CD4-positive, alpha-beta T cell treated with Interleukin-1 beta for 1 hour (primary cell): ENCODE measurements at places on chromosomes 3 and 15.

- peak; percentile 63 for DNase-seq
Observed at GRCh38 chr3:137032465-137033120, 74.8 kb downstream of the IL20RB start.

DNA sequence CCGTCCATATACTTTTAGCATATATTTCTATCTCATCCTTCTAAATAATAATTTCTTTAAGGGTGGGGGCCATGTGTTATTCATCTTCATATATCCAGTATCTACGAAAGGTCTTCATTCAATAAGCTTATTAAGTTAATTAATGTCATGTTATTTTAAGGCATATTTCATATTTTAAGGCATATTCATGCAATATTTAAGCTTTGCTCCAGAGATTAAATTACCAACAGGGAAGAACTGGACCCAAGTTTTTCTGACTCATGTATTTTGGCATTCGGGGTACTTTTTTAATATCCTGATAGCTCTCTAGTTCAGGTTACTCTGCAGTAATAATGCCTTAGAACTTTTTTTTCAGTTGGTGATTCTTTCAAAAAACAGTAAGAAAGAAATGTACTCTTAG, 27.4 kb downstream of the PHC3 start:
- DNase-seq = no peak

- DNase-seq = no peak
Observed at GRCh38 chr3:46926039-46926438, 48.5 kb downstream of the PTH1R start.

DNA sequence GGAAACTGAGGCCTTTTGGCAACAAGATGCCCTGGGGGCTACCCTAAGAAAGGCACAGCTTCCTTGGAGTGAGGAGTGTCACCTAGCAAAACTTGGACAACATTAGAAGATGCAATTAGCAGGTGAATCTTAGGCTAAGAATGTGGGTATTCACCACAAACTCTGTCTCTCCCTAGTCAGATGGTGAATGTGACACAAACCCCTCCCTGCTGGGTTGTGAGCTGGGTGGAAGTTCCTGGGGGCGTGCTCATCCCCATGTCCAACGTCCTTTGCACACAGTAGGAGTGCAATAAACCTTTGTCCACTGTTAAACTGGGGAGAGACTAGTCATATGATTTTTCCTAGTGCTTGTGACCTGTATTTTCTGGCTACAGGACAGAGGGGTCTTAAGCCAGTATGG, 67.1 kb upstream of the SH3GL3 start:
- no peak for DNase-seq

DNA sequence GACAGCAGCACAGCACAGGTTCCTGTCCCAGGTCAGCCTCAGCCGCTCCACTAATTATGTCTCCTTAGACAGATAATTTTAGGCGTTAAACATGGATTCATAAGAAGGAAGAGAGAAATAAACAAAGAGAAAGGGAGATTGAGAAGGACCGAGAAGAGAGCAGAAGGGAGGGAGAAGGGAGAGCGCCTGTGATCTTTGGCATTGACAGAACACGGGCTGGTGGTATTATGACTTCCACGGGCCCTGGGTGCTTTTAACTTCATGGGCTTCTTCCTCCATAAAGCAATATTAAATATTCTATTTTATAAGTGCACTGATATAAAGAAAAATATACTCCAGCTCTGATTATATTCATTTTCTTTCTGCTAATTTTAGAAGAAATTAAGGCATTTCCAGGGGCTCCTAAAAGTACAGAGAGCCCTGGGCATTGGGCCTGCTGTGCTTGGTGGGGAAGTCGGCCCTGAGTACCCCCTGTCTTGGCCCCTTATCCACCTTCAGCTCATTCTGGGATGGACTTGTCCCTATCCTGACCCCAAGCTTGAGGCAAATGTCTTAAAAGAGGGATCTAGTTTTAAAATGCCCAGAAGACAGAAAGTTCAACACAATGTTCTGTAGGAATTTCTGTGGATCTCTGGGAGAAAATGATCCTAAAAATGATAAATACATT, 135.3 kb downstream of the MEX3B start:
- DNase-seq = no peak

GRCh38 chr15:57355259-57355658, 21.0 kb upstream of the CGNL1 start:
- DNase-seq = no peak

- no peak for DNase-seq
Observed at GRCh38 chr3:166993015-166993630, 387.0 kb downstream of the ZBBX start.

DNA sequence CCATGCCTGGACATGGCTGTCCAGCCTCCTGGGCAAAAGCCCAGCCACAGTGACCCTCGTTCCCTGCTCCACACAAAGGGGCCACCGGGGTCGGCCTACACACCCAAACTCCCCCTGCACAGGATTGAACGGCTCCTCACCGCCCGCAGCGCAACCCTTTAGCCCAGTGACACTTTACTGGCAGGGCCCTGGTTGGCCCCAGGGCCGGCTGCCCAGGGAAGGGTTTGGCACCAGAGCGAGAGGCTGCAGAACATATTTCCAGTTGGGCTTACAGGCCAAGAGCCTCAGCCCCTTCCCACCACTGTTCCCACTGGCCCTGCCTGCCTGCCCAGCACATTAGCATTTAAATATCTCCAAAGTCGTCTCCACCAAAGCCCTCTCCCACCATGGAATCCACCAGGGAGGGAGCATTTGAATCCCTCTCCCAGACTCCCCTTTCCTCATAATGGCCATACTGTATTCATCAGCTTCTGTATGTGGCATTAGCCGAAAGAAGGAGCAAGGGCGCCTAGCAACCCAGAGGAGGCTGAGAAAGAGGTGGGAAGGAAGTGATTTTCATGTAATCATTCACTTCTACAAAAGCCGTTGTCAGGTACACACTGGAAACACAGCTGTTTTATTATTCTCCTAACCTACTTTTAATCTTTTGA, 85.4 kb downstream of the SLC6A11 start:
- DNase-seq = no peak

DNA sequence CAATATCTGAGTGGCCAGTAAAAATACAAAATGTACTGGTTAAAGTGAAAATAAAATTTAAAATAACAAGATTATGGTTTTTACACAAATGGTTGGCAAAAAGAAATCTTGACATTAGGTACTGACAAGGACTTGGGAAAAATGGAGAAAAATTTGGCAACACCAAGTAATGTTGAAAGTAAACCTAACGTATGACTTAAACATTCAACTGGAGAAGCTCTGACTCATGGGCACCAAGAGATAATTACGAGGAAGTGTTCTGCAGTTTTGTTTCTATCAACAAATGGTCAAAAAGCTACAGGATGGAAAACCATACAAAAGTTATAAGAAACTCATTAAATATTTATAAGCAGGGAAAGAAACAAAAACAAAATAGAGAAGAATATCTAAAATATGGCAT, 177.7 kb downstream of the ZNF385D start:
- DNase-seq = no peak

- no peak for DNase-seq
Observed at GRCh38 chr15:60272623-60273022, 125.2 kb downstream of the ANXA2 start.

GRCh38 chr3:154536751-154537150, 106.8 kb upstream of the GPR149 start:
- no peak for DNase-seq

DNA sequence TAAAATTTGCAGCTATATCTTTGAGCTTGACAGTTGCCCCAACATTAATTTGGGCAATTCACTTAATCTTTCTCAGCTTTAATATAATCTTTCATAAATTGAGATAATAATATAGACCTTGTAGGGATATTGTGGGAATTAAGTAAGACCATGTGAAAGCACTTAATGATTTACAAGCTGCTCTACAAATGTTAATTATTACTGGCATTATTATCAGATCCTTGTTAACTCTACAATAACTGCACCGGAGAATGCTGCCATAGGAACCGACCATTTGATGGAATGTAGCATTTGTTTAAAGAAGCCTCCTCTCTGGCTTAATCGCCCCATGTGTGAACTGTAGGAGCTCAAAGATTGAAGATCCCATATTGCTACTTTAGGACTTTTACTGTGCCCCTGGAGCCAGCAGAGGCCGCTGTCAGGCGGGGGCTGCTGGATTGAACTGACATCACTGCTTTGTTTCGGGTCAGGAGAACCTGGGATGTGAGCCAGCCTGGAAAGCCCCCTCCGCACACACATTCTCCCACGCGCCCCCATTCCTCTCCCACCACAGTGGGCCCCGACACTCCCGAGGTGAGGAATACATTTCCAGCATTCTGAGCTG, 154.2 kb upstream of the TNIK start:
- no peak for DNase-seq

- no peak for DNase-seq
Observed at GRCh38 chr3:126358038-126358815, 1.0 kb upstream of the KLF15 start.

DNA sequence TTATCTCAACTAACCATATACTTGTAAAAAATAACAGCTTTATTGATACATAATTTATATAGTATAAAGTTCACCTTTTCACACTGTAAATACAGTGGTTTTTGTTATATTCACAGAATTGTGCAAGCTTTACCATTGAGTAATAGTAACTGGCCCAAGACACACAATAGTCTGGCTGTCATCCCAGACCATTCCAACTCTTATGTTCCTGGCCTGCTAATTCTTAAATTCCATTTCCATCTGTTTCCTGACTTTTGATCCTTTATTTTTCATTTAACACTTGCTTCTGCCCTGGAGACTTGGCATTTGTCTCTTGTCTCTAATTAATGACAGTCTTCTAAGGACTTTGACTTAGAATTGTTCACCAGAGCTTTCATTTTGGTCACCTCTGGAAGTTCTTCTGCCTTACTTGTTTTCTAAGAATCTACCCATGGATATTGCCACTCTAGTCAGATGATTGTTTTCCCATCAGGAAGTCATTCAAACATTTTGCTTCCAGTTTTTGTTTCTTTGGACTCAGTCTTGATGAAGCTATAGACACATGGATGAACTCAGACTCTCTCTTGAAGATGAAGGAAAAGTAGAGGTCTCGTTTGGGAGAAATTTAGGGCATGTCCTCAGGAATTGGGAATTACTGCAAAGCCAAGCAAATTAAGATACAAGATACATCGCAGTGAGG, 27.2 kb upstream of the PLSCR4 start:
- DNase-seq = no peak

GRCh38 chr15:77623755-77624524, 8.8 kb downstream of the LINGO1 start:
- no peak for DNase-seq

GRCh38 chr3:128845778-128846485, 33.5 kb upstream of the ACAD9 start:
- DNase-seq = peak; percentile 85

GRCh38 chr3:13317596-13318320, 102.4 kb downstream of the NUP210 start:
- no peak for DNase-seq

DNA sequence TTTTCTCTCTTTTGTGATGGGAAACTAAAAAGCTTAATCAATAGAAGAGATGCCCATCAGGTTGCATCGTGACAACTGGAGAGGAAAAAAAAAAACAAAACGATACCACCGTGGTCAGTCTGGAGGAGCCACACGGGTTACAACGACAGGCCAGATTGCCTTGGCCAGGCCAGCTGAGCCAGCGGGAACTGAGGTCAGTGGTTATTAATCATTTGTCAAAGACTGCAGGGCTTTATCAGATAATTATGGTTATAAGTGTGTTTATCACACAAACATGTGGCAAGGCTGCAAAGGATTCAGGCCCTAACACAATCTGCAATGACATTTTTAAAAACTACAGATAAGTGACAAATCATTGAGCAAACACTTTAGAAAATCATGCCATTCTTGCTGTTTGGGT, 135.0 kb upstream of the FAM3D start:
- no peak for DNase-seq

DNA sequence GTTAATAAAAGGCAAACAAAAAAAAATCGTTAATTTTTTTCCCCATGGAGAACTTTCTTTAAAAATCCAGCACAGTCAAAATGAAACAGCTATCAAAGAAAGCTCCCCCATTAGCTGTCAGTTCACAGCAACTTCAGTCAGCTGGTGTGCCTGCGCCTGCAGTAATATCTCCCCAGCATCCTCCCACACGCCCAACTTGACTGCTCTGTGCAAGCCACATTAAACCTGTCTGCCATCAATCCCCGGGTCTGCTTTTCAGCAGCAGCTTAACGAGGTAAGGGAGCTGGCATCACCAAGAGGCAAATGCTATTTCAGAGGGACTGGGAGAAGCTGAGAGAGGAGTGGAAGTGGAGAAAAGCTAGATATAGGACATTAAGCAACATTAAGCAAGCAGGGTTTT, 337.5 kb downstream of the GAP43 start:
- no peak for DNase-seq

DNA sequence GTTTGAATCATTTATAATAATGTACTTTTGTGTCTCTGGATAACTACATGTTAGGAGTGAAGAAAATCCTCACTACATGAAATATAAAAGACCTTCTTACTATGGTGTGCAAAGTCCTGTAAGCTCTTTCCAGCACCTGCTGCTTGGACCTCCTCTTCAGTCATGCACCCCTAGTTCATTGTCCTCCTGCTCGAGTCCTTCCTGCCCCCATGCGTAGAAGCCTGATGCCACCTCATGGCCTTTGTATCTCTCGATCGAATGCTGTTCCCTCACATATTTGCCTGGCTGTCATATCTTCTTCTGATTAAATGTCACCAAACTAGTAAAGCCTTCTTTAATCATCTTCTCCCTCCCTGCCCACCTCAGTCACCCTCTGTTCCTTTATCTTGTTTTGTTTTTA, 49.9 kb upstream of the SUCLG2 start:
- DNase-seq = peak; percentile 5

- DNase-seq = no peak
Observed at GRCh38 chr15:100930306-100930848, 11.2 kb downstream of the LRRK1 start.

- peak; percentile 17 for DNase-seq
Observed at GRCh38 chr3:100634493-100635272, 25.3 kb downstream of the ADGRG7 start.

DNA sequence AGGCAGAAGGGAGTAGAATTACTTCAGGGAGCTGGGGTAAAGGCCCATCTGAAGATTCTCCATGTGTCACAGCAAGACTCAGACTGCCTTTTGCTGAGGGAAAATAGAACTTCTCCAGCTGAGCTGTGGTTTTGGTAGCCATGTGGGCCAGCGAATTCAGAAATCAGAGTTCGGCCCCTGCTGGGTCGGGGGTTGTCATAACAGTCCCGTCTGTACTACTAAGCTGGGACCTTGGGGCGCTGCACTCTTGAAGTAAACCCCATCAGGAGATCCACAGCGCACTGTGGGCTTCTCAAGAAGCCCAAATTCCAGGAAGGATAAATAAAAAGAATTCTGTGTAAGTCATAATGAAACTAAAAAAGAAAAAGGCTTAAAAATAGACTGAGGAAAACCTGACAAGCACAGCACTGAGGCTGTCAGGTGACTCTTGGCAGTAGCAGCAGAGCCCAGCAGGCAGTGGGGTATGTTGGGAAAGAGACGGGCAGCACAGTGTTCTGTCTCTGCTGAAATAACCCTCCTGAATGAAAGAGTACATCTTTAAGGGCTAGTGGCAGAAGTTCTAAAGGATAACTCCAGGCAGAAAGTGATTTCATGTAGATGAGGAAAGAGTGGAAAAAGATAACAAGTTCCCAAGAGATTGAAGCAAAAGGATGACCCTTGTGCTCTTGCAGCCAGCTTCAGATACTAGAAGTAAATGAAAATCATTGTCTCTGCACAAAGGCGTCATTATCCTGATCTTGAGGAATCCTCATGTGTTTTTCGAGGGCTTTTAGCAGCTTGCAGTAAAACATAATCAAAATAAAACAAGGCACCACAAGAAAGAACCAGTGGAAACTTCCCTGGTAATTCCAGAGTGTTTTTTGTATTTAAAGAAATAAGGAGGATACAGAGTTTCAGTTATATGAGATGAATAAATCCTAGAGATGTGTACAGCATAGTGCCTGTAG, 74.5 kb downstream of the RAB7A start:
- DNase-seq = no peak
